ENCODE measurements at places on chromosomes 2 and 18.
A peak's percentile ranks its signal among the peaks of the same experiment; 100 is the strongest.

GRCh38 chr18:60543646-60544045 lies 171.1 kb upstream of the MC4R start:
- DNase-seq, result no peak

DNA sequence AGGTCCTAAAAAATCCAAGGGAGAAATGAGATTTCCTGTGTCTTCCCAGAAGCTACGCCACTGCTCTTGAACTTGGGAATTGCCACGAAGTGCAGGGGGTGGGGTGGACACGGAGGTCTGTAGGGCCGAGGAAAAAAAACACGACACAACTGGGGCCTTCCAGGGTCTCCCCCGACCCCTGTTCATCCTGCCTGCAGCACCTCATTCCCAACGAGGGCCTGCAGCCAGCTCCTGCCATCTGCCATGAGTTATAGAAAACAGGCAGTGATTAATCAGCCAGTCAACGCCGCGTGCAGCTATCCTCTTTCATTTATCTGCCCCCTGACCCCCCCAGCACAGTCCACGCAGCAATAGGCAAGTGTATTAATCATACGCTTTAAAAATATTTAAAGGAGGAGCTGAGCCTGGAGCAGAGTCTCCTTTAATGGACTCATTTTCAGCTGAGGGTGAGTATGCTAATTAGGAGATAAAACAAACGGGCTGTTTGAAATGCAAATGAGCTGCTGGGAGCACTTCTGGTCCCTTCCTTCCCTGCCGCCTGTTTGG lies 209.9 kb downstream of the TFCP2L1 start:
- peak; percentile 88 for DNase-seq

GRCh38 chr2:214019229-214019972 lies 391.5 kb upstream of the VWC2L start:
- DNase-seq, result peak; percentile 53

DNA sequence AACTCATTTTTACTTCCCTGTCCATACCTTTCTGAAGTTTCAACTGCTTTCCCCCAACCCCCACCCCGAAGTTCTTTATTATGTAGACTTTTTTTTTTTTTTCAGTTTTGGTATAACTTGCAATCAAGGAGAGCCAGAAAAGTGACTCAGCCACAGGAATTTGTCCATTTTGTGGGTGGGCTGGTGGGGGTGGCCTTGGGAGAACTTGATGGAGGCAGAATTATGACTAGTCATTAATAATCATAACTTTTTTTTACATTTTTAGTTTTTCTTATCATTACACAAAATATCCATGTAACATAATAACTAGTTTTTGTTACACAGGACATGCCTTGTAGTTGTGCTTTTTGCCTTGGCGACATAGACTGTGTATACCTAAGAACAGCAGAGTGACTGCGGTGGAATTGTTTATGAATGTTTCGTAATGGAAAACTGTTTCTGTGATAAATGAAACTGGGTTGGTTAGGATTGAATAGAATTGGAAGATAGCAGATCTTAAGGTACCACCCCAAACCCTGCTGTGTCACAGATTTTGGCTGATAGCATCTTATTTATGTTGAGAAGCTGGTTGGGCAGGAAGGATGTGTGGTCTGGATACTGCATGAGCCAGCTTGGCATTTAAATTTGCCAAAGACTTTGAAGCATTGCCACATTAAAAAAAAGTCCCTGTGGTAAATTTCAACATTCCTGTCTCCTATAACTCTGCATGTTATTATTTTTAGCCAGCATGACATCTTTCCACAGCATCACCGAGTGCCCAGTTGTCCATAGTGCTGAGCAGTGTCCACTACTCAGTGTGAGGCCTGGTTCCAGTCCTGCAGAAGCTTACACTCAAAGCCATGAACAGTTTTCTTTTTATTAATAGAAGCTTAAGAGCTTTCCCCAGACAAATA lies 30.7 kb downstream of the LYPD6B start:
- no peak for DNase-seq

- no peak for DNase-seq
These were observed 22.8 kb downstream of the ANO7 start for GRCh38 chr2:241211276-241211675.

All from NCI-H460 (cell line).